Bronchial epithelial cell (primary cell): ENCODE measurements at places on chromosomes 4 and X. TPM values are rescaled to one million over a fixed set of nuclear protein-coding genes. Genes with fewer than 3 reads are reported as not detected.

The C4orf51 gene
- not detected in 2 replicates for total RNA-seq

The TNMD gene
- total RNA-seq: not detected in 2 replicates

The ETDA gene
- total RNA-seq: not detected in 2 replicates

The NPY1R gene
- 0.26 TPM in 1 of 2 replicates, not detected in the other for total RNA-seq

The LAP3 gene
- total RNA-seq: 47.7 and 72.4 TPM in 2 replicates

The SPANXC gene
- total RNA-seq: not detected in 2 replicates

The OGT gene
- 77.7 and 104 TPM in 2 replicates for total RNA-seq

The P2RY10 gene
- not detected in 2 replicates for total RNA-seq

The IL3RA gene
- total RNA-seq: not detected in 2 replicates

The GC gene
- total RNA-seq: not detected in 2 replicates
